ENCODE measurements at places on chromosomes 3 and 15. TPM values are rescaled to one million over a fixed set of nuclear protein-coding genes. Genes with fewer than 3 reads are reported as not detected.
A peak's percentile ranks its signal among the peaks of the same experiment; 100 is the strongest.

DNA sequence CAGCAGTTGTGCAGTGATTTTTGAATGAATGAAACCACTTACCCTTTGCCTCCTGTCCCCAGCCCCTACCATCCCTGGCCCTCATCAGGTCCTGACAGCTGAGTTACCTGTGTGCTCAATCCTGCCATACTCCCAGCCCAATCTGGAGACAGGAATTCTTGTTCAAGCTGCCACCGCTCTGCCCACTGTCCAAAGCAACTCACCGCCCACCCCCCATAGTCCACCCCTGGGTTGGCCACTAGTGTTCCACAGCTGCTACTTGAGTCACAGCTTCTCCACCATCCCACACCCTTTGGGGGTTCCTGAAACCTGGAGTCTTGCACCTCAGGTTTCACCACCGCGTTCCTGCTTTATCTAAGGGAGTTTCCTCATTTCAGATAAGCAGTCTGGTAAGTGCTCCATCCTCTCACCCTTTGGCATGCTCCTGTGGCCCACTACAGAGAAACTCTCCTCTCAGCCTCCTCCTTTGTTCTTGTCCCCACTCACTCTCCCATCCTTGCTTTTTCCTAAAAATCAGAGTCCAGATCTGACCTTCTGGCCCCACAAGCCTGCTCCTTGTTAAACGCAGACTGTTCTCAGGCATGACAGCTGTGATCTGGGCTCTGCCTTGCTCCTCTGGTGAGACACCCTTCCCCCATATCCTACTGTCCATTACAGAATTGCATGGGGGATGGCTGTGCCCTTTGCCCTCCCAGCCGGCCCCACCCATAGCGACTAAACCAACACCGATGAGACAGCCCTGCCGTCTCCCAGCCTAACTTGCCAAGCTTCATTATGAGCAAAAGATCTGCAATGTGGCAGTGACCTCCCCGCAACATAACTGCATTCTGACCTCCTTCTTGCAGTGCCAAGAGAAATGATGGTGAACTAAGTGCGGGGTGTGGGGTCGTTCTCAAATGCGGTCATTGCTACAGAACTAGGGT is 50.0 kb downstream of the CYP19A1 start:
- no peak overlapping the region for H3K4me3 ChIP-seq
- H3K27ac ChIP-seq: no peak overlapping the region
- DNase-seq: no peak
- H3K27me3 ChIP-seq: no peaks in the 10 kb centered on the region
- no peaks in the 10 kb centered on the region for H3K4me1 ChIP-seq

GRCh38 chr15:26376243-26376642 is 396.6 kb downstream of the GABRB3 start:
- no peaks in the 10 kb centered on the region for H3K27me3 ChIP-seq
- DNase-seq: no peak
- no peaks in the 10 kb centered on the region for H3K36me3 ChIP-seq
- H3K4me1 ChIP-seq: no peaks in the 10 kb centered on the region
- no peak overlapping the region for H3K4me3 ChIP-seq

DNA sequence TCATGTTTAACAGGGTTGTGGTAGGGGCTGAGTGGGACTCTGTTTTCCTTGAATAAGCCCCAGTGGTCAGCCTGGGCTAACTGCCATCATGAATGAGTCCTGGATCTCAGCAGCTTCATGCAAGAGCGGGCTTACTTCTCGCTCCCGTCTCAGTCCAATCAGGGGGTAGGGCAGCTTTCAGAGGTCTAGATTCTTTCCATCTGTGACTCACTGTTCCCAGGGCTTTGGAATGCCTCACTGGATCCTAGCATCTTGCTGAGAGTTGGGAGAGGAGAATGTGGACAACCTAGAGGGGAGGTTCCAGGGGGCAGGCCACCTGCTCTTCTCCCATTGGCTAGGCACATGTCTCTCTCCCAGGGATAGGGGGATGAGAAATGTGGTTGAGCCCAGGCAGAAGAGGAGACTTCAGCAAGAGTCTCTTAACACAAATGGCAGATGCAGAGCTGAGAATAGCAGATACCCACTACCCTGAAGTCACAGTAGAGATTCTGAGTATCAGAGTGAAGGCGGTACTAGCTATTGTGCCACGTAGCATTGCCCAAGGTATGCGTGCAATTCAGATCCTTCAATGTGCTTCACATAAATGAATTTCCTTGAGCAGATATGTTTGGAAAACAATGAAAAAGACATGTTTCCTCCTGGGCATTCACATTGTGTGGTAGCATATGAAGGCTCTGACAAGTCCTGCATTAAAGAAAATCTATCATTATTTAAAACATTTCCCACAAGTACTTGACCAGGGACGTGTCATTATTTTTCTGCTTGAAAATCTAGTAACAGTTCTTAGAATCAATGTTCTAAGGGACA is 257.7 kb upstream of the PROK2 start:
- H3K4me3 ChIP-seq: no peak overlapping the region
- H3K36me3 ChIP-seq: no peaks in the 10 kb centered on the region
- no peak for DNase-seq
- H3K27ac ChIP-seq: no peak overlapping the region

GRCh38 chr3:4741404-4742307 is 237.6 kb upstream of the BHLHE40 start:
- peak overlapping the region; percentile 69 for H3K27ac ChIP-seq
- H3K4me1 ChIP-seq: peaks cover 21% of the 10 kb centered on the region
- H3K4me3 ChIP-seq: no peak overlapping the region
- peak; percentile 89 for DNase-seq
- no peaks in the 10 kb centered on the region for H3K36me3 ChIP-seq

Gene CSPG5
- total RNA-seq: 3.2 TPM
